Activated CD4-positive, alpha-beta T cell treated with anti-CD3 and anti-CD28 coated beads, Interleukin-2, amount 50 U/mL, for 1 hour (primary cell): ENCODE measurements at places on chromosomes 4 and X.

- no peak for DNase-seq
Measured at GRCh38 chr4:5747738-5748375, 36.9 kb downstream of the EVC start.

DNA sequence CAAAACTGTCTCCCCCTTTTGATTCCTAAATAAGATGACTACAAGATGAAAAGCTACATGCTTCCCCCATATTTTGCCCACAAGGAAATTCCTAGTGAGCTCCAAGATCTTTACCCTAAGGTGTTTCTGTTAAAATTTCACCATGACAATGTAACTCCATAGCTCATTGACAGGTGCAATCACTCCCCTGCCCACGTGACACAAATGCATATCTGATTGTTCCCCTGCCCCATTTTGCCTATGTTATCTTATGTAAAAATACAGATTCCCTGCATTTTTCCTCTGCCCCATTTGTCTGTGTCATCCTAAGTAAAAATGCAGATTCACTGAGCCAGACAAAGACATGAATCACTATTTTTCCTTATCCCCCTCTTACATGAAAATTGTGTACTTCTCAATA lies 66.7 kb downstream of the GPRASP3 start:
- DNase-seq, result no peak

- peak; percentile 62 for DNase-seq
Measured at GRCh38 chr4:6695660-6696610, 2.3 kb downstream of the S100P start.

- DNase-seq, result no peak
Measured at GRCh38 chr4:185657183-185657582, 121.9 kb upstream of the PDLIM3 start.

DNA sequence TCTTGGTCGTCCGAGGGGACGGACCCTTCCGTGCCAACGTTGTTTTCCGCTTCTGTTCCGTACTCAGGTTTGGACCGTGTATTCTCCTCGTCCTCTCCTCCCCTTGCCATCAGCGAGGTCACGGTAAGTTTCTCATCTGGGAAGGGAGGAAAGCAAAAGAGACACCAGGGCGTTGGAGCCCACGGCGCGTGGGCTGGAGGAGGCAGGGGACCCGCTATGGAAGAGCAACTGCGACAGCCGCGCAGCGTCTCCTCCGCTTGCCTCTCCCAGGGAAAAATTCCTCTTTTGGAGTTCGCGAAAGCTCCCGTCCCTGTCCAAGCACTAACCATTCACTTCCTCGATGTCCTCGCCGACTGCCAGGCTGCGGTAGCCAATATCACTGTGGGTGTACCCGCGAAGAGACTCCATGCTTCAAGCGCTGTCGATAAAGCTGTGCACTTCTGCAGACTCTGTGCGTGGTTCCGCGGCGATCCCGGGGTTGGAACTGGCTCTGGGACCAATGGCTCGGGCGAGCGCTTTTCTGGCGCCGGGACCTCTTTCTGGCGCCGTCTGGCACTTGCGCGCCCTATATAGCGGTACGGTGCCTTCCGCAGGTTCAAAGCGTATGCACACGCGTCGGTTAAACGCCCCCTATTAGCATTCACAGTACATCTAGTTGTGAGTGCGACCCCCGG lies at the start of gene ESX1:
ESX1 (minus strand) TSS at position 492 of the 674 bp plus-strand sequence; CDS start at position 408, 84 bp downstream.
- DNase-seq, result no peak

DNA sequence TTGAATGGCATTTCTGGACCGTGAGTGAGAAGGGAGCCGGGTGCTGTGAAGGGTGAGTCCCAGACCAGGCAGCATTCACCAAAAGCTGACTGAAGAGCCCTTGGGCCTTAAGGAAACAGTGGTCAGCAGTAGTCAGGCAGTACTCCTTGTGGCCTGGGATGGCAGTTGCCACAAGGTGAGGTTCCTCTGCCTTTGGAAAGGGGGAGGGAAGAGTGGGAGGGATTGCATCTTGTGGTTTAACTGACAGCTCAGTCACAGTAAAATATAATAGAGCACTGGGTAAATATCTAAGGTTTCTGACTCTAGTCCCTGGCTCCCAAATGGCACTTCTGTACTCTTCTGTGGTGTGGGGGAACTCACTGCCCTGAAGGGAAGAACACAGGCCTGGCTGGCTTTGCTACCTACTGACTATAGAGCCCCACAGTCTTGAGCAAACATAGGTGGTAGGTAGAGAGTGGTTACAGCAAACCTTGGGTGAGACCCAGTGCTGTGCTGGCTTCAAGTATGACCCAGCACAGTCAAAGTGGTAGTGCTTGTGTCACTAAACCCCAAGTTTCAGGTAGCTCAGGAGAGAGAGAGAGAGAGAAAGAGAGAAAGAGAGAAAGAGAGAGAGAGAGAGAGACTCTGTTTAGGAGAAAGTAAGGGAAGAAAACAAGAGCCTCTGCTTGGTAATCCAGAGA lies 154.2 kb downstream of the TEX11 start:
- no peak for DNase-seq

GRCh38 chrX:113548308-113549015 lies 707.8 kb upstream of the AMOT start:
- no peak for DNase-seq

GRCh38 chr4:89299153-89299791 lies 8.3 kb downstream of the GPRIN3 start:
- no peak for DNase-seq

DNA sequence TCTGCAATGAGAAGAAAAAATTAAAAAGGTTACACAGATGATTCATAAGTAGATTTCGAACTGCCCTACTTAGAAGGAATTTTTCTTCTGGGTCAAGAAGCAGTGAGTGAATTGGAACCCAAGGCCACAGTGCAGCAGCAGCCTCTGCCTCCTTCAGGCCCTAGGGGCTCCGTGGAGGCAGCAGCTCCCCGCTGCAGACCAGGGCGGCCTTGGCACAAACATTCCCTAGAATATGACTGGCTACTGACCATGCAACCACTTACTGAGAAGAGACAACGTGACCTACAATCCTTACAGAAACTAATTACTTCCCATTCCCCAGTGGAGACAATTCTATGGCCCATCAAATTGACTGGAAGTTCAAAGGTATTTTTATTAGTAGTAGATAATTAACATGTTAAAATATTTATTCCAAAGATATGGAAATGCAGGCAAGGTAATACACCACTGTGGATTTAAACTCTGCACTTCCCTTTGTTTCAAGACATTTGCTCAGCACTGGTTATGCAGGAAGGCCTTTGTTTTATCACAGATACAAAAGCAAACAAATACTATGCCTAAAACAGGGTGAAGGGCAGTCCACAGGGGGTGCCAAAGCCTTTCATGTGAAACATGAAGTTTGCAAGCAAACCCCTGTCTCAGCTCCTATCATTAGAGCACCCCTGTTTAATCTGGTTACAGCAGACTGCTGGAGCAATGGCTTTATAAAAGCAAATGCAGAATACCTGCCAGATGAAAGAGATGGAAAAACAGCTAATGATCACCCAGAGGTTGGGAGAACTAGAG lies 59.2 kb downstream of the PCDH19 start:
- DNase-seq, result no peak

GRCh38 chr4:103496800-103497199 lies 223.0 kb downstream of the TACR3 start:
- DNase-seq, result no peak

- no peak for DNase-seq
Measured at GRCh38 chr4:84279678-84280077, 219.4 kb downstream of the NKX6-1 start.

DNA sequence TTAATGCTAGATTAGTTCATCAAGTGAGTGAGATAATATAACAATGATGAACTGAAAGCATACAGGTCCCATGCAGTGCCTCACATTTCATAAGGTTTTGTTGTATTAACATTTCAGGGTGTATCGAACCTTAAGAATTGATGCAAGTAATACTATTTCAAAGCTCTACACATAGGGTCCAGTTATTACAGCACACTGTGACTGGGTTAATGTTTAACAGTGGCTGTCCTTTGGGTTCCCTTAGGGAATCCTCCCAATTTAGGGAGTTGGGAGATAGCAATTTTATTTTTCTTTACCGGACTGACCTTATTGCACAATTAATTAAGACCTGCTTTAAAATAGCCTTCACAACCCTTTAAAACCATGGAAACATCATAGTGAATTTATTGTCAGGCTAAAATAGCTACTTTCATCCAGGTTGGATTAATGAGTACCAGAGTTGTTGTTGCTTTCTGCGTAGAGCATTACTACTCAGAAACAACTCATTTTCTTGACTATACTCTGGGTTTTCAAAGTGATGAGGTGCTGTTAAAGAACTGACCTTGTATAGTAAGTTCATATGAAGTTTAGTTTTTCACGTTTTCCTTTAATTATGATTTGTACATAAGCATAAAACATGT lies 134.4 kb downstream of the AKAP4 start:
- no peak for DNase-seq

GRCh38 chr4:165293927-165294649 lies 33.4 kb upstream of the MSMO1 start:
- no peak for DNase-seq

GRCh38 chrX:24347881-24348280 lies 12.6 kb upstream of the SUPT20HL1 start:
- DNase-seq, result no peak

DNA sequence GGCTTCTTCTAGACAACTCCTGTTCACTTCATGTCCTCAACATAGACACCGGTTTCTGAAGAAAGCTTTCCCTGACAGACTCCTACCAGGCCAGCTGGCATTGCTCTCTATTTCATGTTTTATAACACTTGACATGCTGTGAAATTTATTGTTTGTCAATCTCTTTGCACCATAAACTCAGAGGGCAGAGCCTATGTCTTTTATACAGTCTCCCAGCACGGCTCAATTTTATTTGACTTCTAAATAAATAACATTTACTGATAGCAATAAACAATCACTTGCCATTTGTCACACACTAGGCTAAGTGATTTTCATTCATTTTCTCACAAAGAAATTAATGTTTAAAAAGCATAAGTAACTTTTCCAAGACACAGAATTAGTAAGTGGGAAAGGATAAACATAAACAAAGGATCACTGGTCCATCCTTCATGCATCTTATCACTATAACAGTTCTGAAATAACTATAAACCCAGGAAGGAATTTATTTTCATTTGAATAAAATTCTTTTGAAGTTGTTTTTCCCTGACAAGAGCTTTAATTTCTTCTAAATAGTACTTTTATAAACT lies 577.6 kb downstream of the TECRL start:
- DNase-seq, result no peak

- DNase-seq, result peak; percentile 43
Measured at GRCh38 chr4:104490770-104491480, 3.8 kb downstream of the CXXC4 start.

GRCh38 chr4:113882668-113883067 lies 96.8 kb downstream of the ARSJ start:
- DNase-seq, result no peak

- DNase-seq, result no peak
Measured at GRCh38 chr4:86151196-86151595, 208.7 kb downstream of the MAPK10 start.

DNA sequence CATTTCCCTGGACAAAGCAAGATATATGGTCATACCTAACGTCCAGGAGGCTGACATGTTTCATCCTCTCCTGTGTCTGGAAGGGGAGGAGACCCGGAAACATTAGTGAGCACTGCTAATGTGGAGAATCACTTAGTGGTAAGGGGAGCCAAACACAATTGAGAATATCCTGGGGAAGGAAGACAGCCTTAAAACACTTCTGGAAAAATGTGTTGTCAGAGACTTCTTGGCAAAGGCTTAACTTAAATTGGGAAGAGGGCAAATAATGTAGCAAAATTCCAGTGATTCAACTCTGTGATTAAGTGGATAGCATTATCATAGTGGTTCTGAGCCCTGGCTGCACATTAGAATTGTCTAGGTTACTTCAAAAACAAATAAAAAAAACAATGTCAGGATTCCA lies 39.5 kb downstream of the SPARCL1 start:
- no peak for DNase-seq

GRCh38 chr4:99504804-99505502 lies 5.9 kb upstream of the C4orf17 start:
- no peak for DNase-seq

- no peak for DNase-seq
Measured at GRCh38 chrX:155169881-155170280, 46.4 kb upstream of the VBP1 start.

GRCh38 chr4:173254646-173255045 lies 79.5 kb downstream of the HMGB2 start:
- no peak for DNase-seq

DNA sequence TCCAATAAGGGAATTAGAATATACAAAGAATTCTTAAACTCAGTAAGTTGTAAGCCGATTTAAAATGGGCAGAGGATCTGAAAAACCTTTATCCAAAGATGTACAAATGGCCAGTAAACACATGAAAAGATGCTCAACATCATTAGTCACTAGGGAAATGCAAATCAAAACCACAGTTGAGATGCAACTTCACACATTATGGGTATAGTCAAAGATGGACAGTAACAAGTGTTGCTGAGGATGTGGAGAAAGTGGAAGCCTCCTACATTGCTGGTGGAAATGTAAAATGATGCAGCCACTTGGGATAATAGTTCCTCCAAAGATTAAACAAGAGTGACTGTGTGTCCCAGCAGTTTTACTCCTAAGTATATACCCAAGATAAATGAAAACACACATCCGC lies 32.6 kb downstream of the RS1 start:
- no peak for DNase-seq

- no peak for DNase-seq
Measured at GRCh38 chr4:74328501-74328900, 20.2 kb downstream of the EPGN start.

DNA sequence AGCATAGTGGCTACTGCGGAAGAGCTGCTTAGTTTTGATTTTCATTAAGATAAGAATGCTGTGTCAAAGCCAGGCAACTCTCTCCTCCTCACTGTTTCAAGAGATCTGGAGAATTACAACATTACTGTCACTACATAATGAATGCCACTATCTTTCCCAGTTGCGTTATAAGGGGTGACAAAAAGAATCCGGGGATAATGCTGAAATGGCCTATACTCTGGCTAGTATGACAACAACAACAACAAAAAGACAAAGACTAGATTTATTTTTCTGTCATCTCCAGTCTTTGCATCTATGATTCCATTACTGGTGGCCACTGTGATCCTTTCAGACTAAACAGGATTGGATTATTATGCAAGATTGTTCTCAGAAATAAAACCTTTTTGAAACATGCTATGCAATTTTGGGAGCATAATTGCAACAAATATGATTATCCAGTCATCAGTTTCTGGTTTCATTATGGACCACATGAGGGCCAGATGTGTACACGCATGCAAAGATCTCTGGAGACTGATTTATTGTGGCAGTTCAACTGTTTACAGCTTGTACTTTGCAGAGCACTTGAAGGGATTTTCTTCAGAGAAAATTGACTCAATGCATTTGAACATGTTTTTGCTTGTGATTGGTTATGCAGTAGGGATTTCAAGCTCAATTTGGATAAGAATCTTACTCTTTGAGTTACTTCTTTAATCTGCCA lies 31.1 kb upstream of the SPANXB1 start:
- DNase-seq, result no peak

- peak; percentile 33 for DNase-seq
Measured at GRCh38 chrX:48071064-48071985, at the start of gene ZNF630. Gene ZNF630 (minus strand): TSS chrX:48071640. CDS start chrX:48066886, 4,754 bp downstream.

DNA sequence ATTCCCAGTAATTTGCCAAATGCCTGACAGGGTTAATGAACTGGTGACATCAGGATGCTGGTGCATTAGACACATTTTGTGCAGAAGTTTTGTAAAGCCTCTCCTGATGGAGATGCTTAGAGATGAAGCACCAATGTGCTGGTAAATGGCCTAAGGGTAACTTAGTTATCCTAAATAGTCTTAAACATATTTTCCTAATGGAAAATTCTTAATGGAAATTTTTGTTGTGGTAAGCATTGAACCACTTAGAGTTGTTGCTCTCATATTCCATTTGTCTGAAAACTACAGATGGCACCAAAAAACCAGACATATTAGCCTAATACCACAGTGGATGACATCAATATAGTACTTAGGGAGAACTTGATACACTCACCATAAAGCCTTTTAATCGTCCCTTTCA lies 154.5 kb upstream of the ANK2 start:
- DNase-seq, result no peak

- no peak for DNase-seq
Measured at GRCh38 chr4:173527103-173527891, 2.7 kb downstream of the HAND2 start.
